ENCODE measurements at places on chromosomes 4 and X.

- DNase-seq = no peak
Measured at GRCh38 chrX:107374132-107374531, 75.3 kb upstream of the FRMPD3 start.

GRCh38 chr4:169791527-169792156 is 33.9 kb upstream of the HPF1 start:
- DNase-seq = peak; percentile 79

GRCh38 chr4:110197529-110198042 is 829 bp downstream of the ELOVL6 start:
- peak; percentile 41 for DNase-seq

DNA sequence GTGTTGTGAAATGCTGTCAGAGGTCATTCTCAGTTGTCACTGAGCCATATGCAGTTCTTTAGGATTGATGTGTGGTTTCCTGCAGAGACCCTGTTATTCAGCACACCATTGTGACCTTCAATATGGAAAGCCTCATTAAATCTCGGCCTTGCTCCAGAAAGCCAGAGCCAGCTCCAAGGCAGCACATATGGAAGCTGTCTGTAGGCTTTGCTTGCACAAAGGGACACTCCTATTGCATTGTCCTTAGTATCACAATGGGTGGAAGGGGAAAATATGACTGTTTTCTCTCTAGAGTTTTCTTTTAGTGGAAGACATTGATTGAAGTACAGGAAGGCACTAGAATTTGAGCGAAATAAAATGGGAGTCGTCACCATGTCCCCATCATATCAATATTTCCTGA is 179.0 kb downstream of the CEP135 start:
- DNase-seq = no peak

GRCh38 chr4:183286590-183287308 is 33.3 kb downstream of the CLDN22 start:
- no peak for DNase-seq

- DNase-seq = no peak
Measured at GRCh38 chrX:140687706-140688105, 21.9 kb upstream of the LINC00632 start.

GRCh38 chr4:46924789-46925529 is 15.9 kb upstream of the COX7B2 start:
- no peak for DNase-seq

DNA sequence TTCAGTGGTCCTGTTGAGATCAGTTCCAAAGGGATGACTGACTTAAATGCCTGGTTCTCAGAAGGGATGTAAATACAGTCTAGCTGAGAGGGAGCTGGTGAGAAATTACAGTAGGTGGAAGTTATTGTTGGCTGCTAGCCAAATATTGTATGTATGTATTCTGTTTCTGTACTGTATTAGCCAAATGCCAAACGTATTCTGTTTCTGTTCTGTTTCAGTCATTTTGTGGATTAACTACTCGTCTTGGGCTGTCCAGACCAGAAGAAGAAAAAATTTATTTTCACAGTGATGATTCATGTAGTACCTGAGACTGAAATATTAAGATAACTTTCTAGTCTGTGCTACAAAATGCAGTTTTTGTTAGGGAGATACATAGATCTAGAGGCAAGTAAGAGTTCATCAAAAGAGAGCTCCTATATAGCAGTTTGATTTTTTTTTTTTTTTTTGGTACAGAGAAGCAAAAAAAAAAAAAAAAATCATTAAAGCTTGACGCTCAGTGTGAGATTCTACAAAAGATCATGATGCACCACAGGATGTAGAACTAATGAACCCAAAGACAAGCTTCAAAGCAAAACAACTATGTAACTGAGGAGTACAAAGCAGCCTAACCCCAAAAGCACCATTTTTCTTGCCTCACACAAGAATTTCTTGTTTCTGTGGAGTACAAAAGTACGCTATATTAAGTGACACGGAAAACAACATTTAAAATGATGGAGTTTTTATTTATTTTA is 54.8 kb downstream of the CASP6 start:
- peak; percentile 20 for DNase-seq

DNA sequence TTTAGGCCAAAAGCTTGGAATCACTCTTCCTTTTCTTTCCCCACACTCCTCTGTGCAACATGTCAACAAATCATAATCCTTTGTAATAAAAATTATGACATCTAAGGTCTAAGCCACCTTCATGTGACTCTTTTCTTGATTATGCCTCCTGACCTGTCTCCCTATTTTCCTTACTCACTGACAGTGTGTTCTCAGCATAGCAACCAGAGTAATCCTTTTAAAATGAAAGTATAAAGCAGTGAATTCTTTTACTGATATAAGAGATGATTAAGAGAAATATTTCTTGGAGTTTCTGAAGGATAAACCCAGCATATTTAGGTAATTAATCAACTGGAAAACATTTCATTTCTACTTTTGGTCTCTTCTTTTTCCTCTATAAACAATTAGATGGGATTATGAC is 44.7 kb downstream of the USO1 start:
- no peak for DNase-seq

DNA sequence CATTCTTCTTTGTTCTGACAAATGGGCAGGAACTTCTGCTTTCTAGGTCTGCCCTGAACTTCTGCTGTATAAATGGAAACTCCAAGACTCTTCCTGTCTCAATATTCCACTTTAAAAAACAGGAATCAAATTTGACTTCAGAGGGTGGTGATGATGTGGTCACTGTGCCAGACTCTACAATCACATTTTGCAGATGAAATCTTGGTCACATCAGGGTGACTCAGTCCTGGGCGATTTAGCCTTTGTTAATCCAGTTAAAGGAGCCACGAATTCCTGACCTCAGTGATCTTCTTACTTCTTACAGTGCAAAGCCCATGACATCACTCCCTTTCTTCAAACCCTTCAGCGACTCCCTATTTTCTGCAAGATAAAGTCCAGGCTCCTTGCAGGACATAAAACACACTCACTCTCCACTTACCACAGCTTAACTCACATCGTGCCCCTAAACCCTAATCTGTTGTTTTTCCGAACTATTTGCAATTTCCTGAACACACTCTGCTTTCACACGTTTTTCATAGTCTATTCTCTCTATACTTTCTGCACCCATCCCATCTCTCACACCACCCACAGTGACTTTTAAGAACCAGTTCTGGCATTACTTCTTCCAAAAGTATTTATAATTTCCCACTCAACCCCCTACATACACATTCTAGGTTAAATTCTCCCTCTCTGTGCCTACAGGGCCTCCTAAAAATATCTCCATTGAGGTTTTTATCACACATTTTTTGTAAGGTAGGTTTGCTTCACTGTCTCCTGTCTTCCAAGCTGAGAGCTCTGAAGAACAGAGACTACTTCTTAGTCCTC is 11.1 kb downstream of the GASK1B start:
- no peak for DNase-seq

DNA sequence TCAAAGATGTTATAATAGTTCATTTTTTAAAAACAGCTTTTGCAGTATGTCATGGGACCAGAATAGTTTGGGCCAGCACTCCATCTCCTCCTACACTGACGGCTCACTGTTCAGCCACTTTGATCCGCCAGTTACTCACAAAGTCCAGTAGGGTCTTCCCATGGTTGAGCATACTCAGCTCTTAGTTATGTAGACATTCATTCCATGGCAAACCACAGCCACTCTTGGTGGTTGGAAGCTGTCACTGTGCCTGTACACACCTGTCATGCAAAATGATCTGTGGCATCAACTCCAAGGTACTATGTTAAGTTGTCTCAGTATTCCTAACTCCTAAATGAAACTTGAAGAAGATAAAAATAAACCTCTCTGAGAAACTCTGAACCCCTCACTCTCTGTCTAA is 127.2 kb downstream of the NR3C2 start:
- no peak for DNase-seq

- no peak for DNase-seq
Measured at GRCh38 chr4:2595952-2596552, 59.6 kb downstream of the FAM193A start.

DNA sequence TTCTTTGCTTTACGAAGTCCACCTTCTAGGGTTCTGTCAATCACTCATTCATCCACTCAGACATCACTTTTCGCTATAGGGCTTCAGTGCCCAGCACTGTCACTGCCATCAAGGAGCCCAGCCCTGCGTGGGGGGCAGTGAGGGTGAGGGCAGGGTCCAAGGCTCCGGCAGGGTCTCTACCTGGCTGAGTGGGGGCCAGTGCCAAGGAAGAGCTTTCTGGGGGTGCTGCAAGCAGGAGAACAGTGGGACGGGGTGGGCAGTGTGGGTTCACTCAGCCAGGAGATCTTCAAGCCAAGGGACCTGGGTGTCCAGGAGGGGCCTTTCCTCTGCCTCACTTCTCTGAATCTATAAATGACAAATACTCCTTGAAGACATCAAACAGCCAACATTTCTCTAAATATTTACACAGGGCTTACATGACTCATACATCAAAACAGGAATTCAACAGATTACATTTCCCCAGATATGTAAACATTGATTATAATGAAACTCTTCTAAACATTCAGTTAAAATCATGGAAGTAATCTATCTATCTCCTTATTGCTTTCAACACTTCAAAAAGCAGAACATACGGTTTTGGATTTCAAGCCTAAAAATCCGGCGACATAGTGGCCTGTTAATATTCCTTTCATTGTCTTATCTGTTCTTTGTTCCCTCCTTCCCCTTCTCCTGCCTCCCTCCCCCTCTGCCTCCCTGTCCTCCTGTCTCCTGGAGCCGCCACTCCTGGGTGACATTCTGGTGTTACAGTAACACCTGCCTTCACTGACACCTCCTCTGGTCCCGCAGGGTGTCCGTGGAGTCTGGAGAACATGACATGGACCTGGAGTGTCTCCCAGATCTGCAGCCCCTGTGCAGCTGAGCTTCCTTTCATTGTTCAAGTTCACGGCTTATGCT is 94.4 kb upstream of the ADRA2C start:
- DNase-seq = no peak

DNA sequence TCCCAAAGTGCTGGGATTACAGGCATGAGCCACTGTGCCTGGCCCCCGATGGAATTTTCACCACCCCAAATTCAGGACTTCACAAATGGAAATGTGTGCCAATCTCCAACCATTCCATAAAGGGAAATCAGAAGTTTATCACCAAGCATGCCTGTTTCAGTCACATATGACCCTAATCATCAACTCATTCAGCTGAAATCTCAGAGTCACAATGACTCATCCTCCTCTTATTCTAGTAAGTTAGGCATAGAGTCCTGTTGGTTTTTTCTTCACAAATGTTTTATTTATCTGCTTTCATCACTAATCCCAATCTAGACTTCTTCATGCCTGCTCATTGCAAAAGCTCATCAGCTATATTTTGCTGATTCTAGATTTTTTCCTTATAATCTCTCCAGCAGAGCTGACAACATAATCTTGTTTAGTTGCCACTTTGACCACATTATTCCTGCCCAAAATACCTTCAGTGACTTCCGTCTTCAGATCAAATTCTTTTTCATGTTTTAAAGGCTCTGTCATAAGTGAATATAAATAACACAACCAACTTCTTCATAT is 83.3 kb downstream of the SLC7A11 start:
- no peak for DNase-seq

- no peak for DNase-seq
Measured at GRCh38 chr4:72112514-72113156, 80.8 kb downstream of the NPFFR2 start.

GRCh38 chrX:46704767-46705386 is 54.0 kb downstream of the SLC9A7 start:
- DNase-seq = no peak

- peak; percentile 65 for DNase-seq
Measured at GRCh38 chrX:153723351-153724251, 586 bp downstream of the BCAP31 start.

DNA sequence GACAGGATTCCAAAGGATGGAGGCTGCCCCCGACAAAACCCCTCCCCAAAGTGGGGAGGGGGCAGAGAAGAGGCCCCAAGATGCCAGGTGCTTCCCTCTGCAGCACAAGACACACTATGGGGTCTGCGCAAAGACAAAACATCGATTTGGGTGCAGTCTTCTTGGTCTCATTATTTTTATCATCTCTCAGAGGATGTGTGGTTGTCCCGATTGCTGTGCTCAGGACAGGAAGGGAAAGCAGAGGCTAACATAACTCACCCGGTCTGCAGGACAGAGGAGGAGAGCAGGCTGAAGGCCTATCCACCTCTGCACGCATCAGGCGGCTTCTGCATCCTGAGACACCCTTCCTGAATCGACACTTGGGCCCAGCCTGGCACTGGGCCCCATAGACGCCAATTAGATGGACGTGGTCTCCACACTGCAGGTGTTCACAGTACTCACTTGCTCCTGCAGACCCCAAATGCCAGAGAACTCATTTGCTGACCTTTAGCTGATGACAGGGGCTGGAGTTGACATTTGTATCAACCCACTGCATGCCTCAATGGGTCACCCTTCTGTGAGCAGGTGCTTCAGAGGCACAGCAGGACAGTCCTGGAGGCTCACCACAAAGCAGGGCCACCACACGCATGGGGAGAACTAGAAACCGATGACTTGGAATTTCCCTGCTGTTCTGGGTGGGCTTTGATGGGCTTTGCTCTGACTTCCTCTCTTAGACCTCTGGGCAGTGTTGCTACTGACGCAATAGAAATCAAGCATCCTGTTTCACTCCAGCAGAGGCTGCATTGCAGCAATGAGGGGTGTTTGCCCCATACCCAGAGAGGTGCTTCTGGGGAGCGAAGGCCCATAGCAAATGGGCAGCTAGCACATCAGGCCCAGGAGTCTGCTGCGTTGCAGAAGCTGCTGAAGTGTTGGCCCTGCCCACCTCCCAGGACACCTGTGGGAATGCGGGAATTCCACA is 96.3 kb upstream of the ENPP6 start:
- DNase-seq = no peak

GRCh38 chr4:144402999-144403398 is 243.0 kb upstream of the HHIP start:
- DNase-seq = no peak

GRCh38 chrX:139085404-139085803 is 373.9 kb upstream of the FGF13 start:
- no peak for DNase-seq

- DNase-seq = no peak
Measured at GRCh38 chr4:184201179-184201578, 16.5 kb downstream of the ENPP6 start.

GRCh38 chr4:144584428-144584827 is 61.5 kb upstream of the HHIP start:
- no peak for DNase-seq

- no peak for DNase-seq
Measured at GRCh38 chr4:108314900-108315589, 146.3 kb upstream of the LEF1 start.

- DNase-seq = no peak
Measured at GRCh38 chr4:149345424-149345823, 470.2 kb downstream of the IQCM start.

DNA sequence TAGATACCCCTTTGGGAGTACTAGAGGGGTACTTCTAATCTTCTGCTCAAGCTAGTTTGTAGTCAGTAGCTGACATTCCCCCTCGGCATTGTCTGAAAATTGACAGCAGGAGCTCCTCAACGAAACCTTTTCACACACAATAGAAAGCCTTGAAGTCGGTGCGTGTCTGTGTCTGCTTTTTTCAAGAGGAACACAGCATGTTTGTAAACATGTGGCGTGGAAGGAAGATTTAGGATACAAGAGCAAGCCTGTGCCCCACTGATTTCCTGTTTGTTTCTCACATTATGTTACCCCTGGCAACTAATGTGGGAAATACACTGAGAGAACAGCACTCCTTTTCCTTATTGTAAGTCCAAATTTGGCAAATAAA is 252.6 kb downstream of the ANKRD50 start:
- no peak for DNase-seq

GRCh38 chrX:116289592-116289991 is 119.0 kb downstream of the AGTR2 start:
- DNase-seq = peak; percentile 22

- DNase-seq = no peak
Measured at GRCh38 chrX:16695079-16695676, 17.3 kb downstream of the CTPS2 start.

GRCh38 chr4:38266616-38267015 is 306.4 kb downstream of the PTTG2 start:
- no peak for DNase-seq

All from NCI-H1105 treated with DMSO at 0.1 percent for 48 hours (cell line).